A549 treated with CORT108297 at 1 μM for 4 hours (cell line): ENCODE measurements at places on chromosomes 4 and X. TPM values are rescaled to one million over a fixed set of nuclear protein-coding genes. Genes with fewer than 3 reads are reported as not detected.

The SEL1L3 gene
- total RNA-seq: 21.4 to 25.3 TPM (median 23.6 TPM) in 5 replicates

The UPF3B gene
- 18.7 to 26.8 TPM (median 19.9 TPM) in 5 replicates for total RNA-seq

The CXorf65 gene
- total RNA-seq: not detected in 5 replicates

The CHST7 gene
- total RNA-seq: 13.9 to 26.3 TPM (median 22.4 TPM) in 5 replicates

The RNF150 gene
- 0.27 to 0.51 TPM (median 0.39 TPM) in 5 replicates for total RNA-seq

The SPANXA1 gene
- 0.16 to 0.42 TPM (median 0.18 TPM) in 3 of 5 replicates, not detected in the others for total RNA-seq

The PABPC4L gene
- 0.06 to 0.09 TPM (median 0.09 TPM) in 5 replicates for total RNA-seq
